ENCODE measurements at places on chromosomes 1 and 21.
A peak's percentile ranks its signal among the peaks of the same experiment; 100 is the strongest.

GRCh38 chr1:68237040-68237439 is 4.7 kb upstream of the WLS start:
- DNase-seq: no peak

- peak; percentile 30 for DNase-seq
Measured at GRCh38 chr1:225156254-225156653, 226.8 kb downstream of the DNAH14 start.

DNA sequence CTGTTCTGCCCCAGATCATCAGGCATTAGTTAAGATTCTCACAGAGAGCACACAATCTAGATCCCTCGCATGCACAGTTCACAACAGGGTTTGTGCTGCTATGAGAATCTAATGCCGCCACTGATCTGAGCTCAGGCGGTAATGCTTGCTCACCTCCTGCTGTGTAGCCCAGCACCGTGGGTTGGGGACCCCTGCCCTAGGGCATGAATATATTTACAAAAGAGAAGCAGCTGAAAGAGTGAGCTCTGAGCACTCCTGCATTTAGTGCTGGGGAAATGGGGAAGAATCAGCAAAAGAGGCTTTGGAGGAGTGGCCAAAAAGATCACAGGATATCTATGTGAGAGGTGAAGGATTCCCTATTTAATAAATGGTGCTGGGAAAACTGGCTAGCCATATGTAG is 5.6 kb downstream of the CFAP57 start:
- no peak for DNase-seq

- no peak for DNase-seq
Measured at GRCh38 chr1:26553942-26554682, 24.6 kb downstream of the RPS6KA1 start.

- DNase-seq: no peak
Measured at GRCh38 chr1:246709835-246710234, 14.4 kb upstream of the SCCPDH start.

DNA sequence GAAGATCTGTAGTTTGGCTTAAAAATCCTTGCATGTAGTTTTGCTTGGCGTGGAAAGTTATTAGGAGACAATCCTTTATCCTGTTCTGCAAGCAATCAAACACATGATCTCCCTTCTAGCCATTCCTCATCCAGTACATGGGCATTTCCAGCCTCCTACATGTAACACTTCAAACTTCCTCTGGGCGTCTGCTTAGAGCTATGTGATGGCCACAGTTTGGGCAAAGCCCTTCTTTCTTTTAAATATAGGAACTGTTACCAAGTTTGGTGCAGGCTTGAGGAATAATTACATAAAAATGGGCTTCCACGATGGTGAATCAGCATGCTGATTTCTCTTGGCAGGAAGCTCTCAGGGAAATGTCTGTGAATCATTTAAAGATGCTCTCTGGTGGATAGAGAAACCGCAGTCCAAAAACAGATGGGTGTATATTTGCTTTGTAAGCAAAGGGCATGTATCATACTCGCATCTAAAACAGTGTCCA is 176.9 kb upstream of the FMN2 start:
- DNase-seq: peak; percentile 96

DNA sequence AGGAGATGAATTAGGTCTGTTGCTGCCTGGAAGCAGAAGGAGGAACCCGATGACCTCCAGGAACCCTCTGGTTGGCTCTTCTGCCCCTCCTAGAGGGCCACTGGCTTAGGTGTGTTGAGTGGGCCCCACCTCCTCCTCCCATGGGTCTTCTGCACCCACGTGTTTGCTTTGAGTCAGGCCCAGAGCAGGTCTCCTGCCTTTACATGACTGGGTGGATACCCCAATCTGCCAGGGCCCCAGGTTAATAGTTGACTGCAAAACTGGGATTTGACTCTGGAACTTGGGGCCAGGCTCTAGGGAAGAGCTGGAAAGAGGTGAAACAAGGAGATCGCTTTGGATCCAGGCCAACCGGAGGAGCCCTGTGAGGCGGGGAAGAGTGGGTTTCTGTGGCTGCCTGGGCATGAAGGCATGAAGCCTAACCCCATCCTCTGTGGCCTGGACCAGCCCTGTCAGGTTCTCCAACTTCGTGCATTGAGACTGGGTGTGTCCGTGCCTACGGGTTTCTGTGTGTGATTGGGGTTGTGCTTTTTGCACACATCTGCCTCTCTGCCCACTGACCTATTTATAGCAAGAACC is 7.8 kb upstream of the LAD1 start:
- DNase-seq: no peak

- DNase-seq: peak; percentile 99
Measured at GRCh38 chr1:116556289-116557006, 14.4 kb downstream of the CD58 start.

DNA sequence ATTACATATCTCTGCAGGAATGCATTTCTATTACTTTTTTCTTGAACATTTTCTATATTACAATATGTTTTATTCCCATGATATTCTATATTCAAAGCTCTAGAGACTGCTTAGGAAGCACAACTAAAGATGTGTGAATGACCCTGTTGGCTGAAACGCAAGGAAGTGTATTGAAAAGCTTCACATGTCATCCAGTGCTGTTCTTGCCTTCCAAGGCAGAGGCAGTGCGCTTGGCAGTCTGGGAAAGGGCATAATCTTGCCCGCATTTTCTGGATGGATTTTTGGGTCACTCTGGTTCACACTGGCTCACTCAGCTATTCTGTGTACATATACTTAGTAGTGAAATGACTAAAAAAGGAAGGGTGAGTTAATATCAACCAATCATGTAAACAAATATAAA is 262.4 kb downstream of the PTPRC start:
- no peak for DNase-seq

- DNase-seq: no peak
Measured at GRCh38 chr1:198185146-198185545, 28.3 kb downstream of the NEK7 start.

- DNase-seq: peak; percentile 49
Measured at GRCh38 chr1:17289721-17290120, 18.3 kb upstream of the PADI4 start.

GRCh38 chr1:47840393-47841190 is 156.6 kb downstream of the TRABD2B start:
- DNase-seq: no peak

GRCh38 chr1:44405798-44406736 is 1.0 kb downstream of the RNF220 start:
- DNase-seq: no peak

GRCh38 chr1:1087351-1088028 is 13.4 kb upstream of the RNF223 start:
- DNase-seq: no peak

- DNase-seq: no peak
Measured at GRCh38 chr1:47340227-47340626, 6.6 kb downstream of the CMPK1 start.

- DNase-seq: no peak
Measured at GRCh38 chr1:150554086-150554452, 4.9 kb downstream of the ADAMTSL4 start.

- no peak for DNase-seq
Measured at GRCh38 chr1:40836283-40836682, 25.9 kb downstream of the CITED4 start.

GRCh38 chr1:59007429-59007819 is 223.6 kb upstream of the JUN start:
- DNase-seq: peak; percentile 31

DNA sequence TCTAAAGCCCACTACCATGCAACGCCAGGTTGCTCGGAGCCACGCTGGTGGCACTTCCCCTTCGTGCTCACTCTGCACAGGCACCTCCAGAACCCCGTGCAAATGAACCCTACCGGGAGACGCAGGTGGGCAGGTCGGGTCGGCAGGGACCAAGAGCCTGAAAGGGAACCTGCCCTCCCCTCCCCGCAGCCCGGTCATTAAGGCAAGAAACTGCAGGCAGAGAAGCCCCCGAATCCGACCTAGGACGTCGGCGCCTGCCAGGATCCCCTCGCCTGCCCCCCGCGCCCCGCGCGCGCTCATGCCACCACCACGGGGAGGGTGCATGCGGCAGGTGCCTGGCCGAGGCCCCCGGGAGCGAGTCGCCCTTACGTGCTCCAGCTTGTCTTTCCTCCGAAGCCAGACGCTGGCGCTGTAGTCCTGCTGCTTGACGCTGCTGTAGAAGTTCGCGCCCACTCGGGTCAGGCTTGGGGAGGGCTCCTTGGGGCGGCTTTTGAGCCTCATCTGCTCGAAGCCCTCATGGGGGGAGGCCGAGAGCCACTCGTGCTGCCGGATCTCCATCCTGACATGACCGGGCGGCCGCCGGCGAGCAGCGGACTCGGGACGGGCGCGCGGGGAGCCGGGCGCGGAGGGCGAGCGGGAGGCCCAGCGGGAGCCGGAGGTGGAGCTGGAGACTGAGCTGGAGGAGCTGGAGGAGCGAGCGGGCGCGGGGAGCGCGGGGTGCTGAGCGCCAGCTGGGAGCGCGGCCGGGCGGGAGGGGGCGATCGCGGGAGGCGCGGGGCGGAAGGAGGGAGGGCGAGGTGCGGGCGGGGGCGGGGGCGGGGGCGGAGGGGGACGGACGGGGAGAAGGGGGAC is 552 bp downstream of the PLD5 start:
- peak; percentile 26 for DNase-seq

DNA sequence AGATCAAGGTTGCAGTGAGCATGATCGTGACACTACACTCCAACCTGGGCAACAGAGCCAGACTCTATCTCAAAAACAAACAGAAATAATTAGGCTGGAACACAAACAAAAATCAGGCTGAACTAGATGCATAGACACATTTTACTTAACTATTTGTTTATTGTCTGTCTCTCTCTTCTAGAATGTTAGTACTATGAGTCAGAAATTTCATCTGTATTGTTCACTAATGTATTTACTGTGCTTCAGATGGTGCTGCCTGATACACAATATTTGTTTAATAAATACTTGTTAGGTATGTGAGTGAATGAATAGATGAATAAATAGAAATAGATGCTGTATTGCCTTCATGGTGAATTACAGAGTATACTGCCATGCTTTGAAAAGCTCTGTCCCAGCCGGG is 6.0 kb upstream of the LIN28A start:
- no peak for DNase-seq

DNA sequence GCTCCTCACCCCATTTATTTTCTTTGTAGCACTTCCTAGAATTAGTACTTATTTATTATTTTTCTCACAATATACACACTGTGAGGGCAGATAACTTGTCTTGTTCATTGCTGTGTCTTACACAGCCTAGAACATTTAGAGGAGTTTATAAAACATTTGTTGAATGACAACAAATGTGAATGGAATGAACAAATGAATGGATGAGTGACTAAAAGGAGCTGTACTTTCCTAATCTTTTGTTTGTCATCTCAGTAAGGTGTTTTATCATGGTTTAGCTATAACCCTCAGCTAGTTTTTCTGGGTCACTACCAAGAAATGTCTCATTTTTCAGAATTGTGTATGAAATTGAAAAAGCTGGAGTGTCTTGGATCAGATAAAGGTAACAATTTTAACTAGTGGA is 239.3 kb upstream of the KCNK2 start:
- peak; percentile 61 for DNase-seq

- DNase-seq: peak; percentile 77
Measured at GRCh38 chr1:222048094-222048595, 306.3 kb upstream of the DUSP10 start.

- no peak for DNase-seq
Measured at GRCh38 chr1:238346340-238346739, 455.6 kb upstream of the ZP4 start.

GRCh38 chr1:18618546-18619466 is 11.8 kb upstream of the PAX7 start:
- peak; percentile 3 for DNase-seq

GRCh38 chr1:2442661-2443060 is 30.3 kb upstream of the PEX10 start:
- DNase-seq: no peak

- no peak for DNase-seq
Measured at GRCh38 chr1:198520524-198521254, 19.8 kb downstream of the ATP6V1G3 start.

GRCh38 chr21:26795412-26795805 is 49.8 kb downstream of the ADAMTS1 start:
- no peak for DNase-seq

GRCh38 chr1:25817840-25818501 is 1.8 kb upstream of the MTFR1L start:
- DNase-seq: no peak

DNA sequence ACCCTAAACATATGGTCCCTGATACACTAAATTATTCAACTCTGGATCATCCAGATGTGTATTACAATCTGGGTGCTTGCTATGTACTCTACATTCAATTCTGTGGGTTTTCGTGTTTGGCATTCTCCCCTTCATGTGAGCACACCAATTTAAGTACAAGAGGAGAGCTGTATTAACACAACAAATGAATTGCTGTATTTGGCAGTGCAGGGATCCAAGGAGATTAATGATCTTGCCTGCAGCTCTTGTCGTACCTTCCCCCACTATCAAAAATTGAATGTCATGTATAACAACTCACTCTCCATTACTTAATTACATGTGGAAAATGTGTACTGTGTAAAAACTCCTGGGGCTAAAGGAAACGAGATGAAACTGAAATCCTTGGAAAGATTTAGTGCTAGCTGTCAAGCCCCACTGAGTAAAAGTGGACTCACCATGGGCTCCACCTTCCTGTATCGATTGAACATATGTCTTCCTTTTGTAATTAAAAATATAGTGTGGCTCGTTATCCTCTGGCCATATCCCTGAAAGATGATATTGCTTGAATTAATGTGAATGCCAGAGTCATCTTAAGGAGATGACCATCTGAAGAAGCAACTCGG is 172.2 kb upstream of the L1TD1 start:
- no peak for DNase-seq

GRCh38 chr1:205329719-205330118 is 8.2 kb upstream of the NUAK2 start:
- no peak for DNase-seq

GRCh38 chr1:243725075-243725474 is 125.0 kb downstream of the AKT3 start:
- no peak for DNase-seq

- DNase-seq: no peak
Measured at GRCh38 chr1:182802006-182802803, 12.6 kb downstream of the NPL start.

- no peak for DNase-seq
Measured at GRCh38 chr1:93681989-93682412, 364 bp upstream of the BCAR3 start.

DNA sequence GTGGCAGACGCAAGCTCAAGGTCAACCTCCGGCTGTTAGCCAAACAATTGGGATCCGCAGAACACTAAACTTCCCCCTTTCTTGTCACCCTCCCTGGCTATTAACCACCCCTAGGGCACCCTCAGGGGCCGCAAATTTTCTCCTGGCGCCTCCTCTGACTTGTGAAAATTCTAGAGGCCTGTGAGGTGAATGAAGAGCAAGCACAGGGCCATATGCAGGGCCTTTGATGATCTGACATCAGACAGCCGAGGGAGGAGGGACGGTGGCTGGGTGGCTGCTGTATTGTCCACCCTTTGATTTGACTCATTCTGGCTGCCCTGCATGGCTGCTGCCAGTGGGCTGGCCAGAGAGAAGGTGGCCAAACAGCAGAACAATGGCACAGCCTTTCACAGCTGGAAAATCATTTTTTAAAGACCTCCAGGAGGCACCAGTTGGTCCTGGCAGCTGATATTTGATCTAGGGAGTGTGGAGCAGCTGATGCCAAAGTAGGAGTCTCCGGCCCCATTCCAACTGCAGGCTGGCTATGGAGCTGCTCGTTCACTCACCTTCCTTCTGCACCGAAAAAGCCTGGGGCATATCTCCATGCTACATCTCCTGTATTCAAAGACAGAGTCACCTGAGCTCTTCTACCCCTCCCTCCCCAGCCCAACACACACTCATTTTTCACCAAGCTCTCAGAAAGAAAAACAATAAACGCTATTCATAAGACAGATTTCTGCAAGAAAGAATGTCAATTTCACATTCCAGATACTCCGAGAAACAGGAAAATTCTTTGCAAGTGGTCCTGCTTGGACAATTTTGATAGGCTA is 44.9 kb upstream of the BARHL2 start:
- no peak for DNase-seq

Data from fibroblast of mammary gland (primary cell).